Gastroesophageal sphincter (tissue), 4 donors: ENCODE measurements at places on chromosomes 12 and 14.

- peak; percentile 90 for ATAC-seq
Measured at GRCh38 chr12:64088431-64089349, 133.4 kb downstream of the KICS2 start.

GRCh38 chr14:22268875-22269274 is 320.1 kb downstream of the DAD1 start:
- no peak for ATAC-seq

GRCh38 chr12:56980941-56981530 is 23.6 kb upstream of the RDH16 start:
- ATAC-seq, result no peak

DNA sequence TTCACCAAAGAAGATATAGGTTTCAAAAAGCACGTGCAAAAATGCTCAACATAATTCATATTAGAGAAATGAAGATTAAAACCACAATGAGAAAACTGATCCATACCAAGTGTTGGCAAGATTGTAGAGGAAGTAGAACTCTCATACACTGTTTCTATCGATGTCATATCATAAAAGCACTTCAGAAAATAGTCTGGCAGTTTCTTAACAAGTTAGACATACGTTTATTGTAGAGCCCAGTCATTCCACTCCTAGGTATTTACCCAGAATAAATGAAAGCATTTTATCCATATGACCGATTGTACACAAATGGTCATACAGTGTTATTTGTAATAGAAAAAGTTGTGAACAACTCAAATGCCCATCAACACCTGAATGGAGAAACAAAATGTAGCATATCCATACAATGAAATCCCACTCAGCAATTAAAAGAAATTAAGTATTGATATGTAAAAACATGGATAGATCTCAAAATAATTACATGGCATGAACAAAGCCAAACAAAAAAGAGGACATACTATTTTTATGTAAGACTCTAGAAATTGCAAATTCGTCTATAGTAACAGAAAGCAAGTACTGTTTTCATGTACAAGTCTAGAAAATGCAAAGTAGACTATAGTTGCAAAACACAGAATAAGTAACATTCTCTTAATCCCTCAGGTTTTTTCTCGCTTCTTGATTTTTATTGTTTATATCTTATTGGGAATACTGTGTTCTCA is 41.0 kb downstream of the USP15 start:
- ATAC-seq, result no peak

- ATAC-seq, result no peak
Measured at GRCh38 chr12:7136676-7137075, 6.5 kb downstream of the CLSTN3 start.

- ATAC-seq, result no peak
Measured at GRCh38 chr14:66403183-66403582, 83.0 kb upstream of the CCDC196 start.

GRCh38 chr12:4216187-4216927 is 57.2 kb upstream of the CCND2 start:
- no peak for ATAC-seq

- ATAC-seq, result peak; percentile 38
Measured at GRCh38 chr14:68692916-68693771, 99.7 kb downstream of the ZFP36L1 start.

- ATAC-seq, result no peak
Measured at GRCh38 chr12:5294274-5295070, 137.4 kb upstream of the NTF3 start.

- ATAC-seq, result peak; percentile 92
Measured at GRCh38 chr14:64082837-64083236, 211.3 kb downstream of the ESR2 start.
